ENCODE measurements at places on chromosomes 1 and 21.

DNA sequence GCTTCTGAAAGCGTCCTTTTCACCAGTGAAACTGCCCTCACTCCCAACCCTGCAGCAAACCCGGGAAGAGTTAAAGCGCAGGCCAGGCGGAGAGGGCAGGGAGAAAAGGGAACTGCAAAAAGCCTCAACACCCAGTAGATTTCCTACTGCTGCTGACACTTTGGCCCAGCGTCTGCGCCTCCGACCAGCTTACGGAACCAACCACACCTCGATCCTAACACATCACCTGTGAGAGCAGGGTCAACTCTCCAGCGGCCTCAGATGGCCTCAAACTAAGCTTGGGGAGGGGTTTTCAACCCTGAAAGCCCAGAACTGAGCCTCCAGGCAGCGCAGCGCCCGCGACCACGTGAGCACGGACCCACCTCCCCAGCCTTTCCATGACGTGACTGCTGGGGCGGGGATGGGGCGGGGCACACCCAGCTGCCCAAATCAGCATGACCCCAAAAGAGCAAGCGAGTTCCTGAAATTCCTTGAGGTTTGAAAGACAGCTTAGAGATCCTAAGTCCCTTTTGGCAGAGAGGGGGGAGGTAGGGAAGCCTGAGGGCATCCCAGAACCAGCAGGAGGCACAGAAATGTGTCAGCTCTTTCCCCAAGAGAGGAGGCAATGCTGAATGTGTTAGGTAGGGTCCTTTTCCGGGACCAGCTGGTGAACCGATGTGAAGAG lies 59.1 kb downstream of the ITPKB start:
- DNase-seq, result no peak

- DNase-seq, result peak; percentile 95
These were observed 2.8 kb upstream of the ENAH start for GRCh38 chr1:225655509-225656258.

DNA sequence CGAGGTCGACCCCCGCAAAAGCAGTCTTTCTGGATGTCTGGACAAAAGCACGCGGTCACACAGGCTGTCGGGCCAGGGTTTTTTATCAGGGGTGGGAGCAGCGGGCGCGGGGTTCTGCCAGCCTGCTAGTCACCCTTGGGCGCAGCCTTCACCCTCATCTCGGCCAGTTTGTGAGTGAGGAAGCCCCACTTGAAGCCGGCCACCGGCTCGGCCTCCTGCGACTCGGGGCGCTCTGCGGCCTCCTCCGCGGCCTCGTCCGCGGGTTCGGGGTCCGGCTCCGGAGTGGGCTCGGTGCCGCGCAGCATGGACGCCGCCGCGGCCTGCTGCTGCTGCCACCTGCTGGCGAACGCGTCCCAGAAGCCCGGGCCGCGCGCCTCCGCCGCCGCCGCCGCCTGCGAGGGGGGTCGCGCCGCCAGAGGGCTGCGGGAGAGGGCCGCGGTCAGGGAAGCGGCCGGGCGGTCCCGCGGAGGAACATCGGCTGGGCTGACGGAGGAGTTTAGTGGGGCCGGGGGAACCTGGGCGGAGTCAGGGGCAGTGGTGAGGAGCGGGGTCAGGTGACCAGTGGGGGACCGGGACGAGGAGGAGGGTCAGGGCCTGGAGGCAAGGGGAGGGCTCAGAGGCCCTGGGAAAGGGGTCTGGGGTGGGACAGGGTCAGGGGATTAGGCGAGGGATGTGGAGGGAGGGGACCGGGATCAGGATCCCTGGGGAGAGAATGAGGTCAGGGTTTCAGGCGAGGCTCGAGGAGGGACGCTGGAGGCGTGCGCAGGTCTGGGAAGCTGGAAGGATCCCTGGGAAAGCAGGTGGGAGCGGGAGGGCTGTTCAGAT lies 4.5 kb downstream of the C1orf232 start:
- DNase-seq, result no peak

- peak; percentile 16 for DNase-seq
These were observed 342.1 kb upstream of the NR5A2 start for GRCh38 chr1:199685369-199685768.

DNA sequence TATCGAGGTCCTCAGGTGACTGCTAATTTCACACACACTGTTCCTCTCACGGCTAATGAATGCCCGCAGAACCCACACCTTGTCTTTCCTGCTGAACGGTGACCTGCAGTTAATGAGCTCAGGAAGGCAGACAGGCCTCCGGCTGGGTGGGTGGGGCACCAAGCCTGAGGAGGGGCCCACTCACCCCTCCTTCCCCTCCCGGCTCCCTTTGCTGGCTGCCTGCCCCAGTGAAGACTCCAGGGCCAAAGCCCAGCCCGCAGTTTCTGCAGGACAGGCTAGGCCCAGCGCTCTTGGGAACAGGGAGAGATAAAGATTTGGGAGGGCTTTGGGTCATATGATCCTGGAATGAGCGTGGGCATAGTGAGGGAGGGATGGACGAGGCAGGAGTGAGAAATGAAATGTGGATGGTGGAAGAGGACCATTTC lies 26.4 kb downstream of the FOXO6 start:
- DNase-seq, result peak; percentile 18

DNA sequence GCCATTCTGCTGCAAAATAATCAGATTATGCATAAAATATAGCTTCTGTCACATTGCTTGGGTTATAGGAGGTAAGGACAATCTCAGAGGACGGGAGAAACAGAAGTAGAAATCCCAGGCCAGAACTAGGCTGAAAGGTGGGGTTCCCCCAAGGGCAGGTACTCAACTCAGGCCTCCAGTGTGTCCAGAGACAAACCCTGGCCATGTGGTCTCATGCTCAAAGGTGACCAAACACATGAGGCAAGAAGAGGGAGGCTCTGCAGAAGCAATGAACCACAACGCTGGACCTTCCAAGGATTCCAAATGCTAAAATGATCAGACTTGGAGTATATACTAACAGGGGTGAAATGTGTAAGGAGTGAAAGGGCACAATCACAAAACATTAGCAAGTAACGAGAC lies 103.8 kb downstream of the DMRTB1 start:
- DNase-seq, result no peak

GRCh38 chr1:197917805-197918651 lies 856 bp downstream of the LHX9 start:
- DNase-seq, result no peak

DNA sequence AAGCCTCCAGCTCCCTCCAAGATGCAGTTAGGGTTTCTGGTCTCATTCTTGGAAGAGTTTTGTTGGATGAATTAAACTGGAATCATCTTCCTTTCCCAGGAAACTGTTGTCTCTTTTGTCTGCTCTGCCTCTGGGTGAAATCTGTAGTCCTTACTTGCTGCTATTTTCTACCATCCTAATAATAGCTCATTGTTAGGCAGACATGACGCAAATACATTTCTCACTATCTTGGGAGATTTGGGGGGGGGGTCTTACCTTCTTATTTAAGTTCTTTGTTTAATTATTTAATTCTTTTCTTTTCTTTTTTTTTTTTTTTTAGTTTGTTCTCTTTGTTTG lies 85.4 kb upstream of the DUSP10 start:
- DNase-seq, result no peak

GRCh38 chr1:114319418-114319817 lies 165.7 kb upstream of the SYT6 start:
- DNase-seq, result no peak

- no peak for DNase-seq
These were observed 771 bp downstream of the EIF4G3 start for GRCh38 chr1:21175670-21176581.

DNA sequence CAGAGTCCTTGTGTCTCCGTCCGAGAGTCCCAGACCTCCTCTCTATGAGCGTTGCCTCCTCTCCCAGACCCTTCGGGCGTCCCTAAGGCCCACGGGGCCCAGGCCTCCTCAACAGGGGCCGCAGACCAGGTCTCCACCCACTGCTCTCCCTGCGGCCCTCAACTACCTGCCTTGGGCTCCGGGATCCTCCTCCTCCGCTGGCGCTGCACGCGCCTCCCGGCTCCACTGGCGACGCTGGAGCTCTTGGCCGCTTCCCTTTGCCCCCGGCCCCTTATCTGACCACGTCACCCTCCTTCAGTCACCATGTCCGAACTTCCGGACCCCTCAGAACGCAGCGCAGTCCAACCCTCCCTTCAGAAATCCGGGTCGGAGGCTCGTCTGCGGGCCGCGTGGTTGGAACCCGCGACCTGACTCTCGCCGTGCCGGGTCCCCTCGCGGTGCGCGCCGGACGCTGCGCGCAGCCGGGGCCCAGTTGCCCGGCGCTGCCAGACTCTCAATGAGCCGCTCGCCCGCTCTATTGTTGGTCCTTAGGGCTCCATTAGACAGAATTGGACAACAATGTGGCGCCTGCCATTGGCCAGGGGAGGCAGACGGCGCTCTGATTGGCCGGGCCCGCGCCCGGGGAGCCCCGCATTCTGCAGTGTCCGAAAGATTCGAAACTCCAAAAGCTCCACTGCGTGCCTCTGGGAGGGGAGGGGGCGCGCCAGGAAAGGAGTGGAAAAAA lies at the start of gene DMRTA2:
Gene DMRTA2, minus strand, starts transcription at position 498 of the 724 bp plus-strand sequence. CDS start 1,907 bp downstream, outside the sequence.
- no peak for DNase-seq

DNA sequence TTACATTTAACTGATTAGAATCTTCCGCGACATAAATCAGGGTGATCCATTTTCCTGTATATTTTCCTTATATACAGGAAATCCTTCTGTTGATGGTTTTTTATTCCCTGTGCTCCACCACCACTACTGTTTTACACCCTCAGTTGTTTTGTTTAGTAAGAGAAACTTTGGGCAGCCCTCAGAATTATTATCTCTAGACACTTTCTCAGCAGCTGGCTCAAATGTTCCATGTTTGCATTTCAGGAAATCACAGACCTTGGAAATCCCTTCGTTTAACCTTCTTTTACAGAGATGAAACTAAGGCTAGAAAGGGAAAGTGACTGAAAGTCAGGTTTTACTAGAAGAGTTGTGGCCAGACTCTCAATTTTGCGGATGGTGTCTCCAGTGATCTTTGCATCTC lies 15.2 kb downstream of the ZNF697 start:
- DNase-seq, result no peak

DNA sequence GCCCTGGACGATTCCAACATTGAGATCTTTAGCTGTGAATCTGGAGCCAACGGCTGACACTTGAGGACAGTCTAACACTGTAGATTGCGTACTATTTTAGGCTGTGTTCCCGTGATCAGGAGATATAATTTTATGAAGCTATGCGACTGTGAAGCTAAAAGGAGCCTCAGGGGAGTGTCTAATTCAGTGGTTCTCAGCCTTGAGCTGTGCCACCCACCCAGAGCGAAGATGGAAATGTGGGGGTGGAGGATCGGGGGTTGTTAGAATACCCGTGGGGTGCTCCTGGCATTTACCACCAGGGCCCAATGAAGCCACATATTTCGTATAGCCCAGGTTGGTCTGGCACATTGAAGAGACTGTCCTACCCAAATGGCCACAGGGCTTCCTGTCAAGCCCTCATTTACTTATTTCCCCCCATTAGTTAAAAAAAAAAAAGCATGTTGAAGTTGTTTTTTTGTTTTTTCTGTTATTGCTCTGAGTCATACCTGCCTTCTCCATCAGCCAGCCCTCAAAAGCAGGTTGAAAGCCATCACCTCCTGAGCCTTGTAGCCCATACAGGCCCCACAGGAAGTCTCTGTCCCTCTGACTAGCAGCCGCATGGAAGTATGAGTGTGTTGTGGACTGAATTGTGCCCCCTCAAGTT lies 141.7 kb downstream of the GALNT2 start:
- no peak for DNase-seq

GRCh38 chr1:101357444-101357986 lies 120.7 kb downstream of the S1PR1 start:
- peak; percentile 19 for DNase-seq

- no peak for DNase-seq
These were observed 18.9 kb downstream of the AGT start for GRCh38 chr1:230694991-230695390.

GRCh38 chr1:22795366-22795714 lies 84.7 kb downstream of the EPHB2 start:
- DNase-seq, result no peak

GRCh38 chr21:16993416-16994038 lies 519.3 kb upstream of the CXADR start:
- DNase-seq, result no peak

DNA sequence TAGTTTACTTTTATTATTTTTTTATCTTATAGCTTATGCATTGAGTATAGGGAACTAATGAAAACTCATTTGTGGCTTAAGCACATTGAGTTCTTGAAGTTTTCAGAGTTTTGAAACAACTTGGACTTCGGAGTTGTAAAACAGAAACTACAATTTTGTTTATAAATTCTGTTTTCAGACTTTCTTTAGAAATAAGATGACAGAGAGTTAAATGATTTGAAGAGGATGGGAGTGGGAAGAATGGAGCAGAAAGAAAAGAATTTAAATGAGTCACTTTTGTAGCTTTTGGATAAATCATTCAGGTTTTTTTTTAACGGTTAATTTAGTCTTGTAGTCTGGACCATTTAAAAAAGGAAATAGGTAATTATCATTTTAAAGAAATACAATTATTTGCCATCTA lies 32.3 kb downstream of the INKA2 start:
- no peak for DNase-seq

DNA sequence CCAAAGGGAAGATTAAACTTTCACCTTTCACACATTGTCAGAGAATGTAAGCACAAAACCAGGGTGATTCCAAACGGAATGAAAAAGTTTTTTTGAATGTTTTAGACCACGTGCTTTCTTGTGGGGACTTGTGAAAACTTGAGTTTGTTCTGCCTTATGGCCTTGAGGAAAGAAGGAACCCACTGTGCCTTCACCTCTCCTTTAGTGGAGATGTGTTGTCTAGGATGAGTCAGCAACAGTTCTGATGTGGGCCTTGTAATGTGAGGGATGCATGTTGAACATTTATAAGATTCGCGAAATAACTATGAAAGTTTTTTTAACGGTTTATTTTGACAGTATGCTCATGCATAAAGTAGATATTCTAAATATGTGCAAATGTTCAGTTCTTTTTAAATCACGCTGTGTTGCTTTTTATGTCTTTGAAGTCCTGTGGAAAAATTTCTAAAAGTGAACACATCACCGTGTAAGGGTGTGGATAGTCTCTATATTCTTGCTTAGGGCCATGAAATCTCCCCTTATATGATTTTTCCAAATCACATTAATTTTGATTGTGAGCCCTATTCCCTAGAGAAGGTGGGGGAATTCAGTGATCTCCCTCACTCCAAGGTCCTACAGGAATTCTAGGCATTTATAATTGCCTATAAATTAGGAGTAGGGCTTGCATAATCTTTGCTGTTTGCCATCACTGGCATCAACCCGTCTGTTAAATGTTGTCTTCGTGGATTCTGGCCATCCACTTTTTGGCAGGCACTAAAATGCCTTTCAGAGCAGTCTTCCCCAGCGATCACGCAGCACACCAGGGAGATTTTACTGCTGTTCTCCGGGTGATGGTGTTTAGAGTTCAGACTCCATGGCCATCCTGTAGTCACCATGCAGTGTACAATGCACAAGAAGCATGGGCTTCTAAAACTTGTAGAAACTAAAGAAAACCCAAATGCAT lies 47.4 kb downstream of the PLA2G4A start:
- no peak for DNase-seq

- no peak for DNase-seq
These were observed 65.9 kb downstream of the SLC37A1 start for GRCh38 chr21:42579456-42580075.

DNA sequence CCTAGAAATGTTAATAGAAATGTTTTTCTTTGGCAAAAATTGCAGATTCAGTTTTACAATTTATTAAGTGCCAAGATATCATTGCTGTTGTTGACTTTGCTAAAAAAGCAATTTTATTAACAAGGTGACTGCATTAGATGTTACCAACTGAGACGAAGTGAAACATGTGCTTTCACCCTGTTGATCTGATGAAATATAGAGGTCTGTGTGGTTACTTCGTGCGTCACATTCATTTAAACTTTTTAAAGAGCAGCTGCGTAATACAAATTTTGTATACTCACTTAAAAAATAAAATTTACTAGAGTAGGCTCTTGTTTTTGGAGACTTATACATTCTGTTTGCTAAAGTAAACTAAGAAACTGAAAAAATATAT lies 465.7 kb downstream of the USP25 start:
- DNase-seq, result no peak

GRCh38 chr1:4698911-4699310 lies 44.5 kb downstream of the AJAP1 start:
- no peak for DNase-seq

Data from BJ (cell line).